ENCODE measurements at places on chromosomes 3 and 15.
A peak's percentile ranks its signal among the peaks of the same experiment; 100 is the strongest.

DNA sequence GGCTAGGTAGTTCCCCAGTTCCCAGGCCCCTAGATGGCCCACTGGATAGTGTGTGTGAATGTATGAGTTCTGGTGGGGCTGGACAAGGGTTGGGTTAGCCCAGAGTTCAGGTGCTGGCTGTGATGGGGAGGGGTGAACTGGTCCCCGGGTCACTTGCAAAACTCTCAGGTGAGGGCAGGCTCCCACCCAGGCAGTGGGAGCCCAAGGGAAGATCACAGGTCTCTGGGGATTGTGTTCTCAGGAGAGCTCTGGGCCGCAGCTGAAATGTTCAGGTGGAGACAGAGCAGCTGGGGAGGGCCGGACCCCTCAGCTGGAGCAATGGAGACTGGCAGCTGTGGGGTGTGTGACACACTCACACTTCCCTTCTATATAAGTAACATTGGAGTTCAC is 12.8 kb upstream of the FAM98B start:
- no peak overlapping the region for H3K27ac ChIP-seq
- H3K36me3 ChIP-seq: no peaks in the 10 kb centered on the region
- no peaks in the 10 kb centered on the region for H3K4me1 ChIP-seq

DNA sequence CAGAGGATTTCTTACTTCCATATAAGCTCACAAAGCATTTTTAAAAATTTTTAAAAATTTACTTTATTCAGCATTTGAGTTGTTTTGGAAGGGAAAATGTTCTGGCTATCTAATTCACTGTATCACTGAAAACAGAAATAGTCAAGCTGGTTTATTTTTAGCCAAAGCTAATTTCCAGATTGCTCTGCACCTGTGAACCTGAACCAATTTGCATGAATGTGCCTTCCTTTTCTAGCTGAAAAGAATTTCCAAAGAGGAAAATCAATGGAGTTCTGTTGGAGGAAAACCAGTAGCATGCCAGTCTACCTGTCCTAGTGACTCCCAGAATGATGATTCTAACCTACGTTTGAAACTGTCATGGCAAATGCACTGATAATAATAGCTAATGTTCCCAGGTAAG is 134.2 kb upstream of the LIPC start:
- H3K36me3 ChIP-seq: no peaks in the 10 kb centered on the region
- H3K27ac ChIP-seq: no peak overlapping the region
- H3K4me1 ChIP-seq: no peaks in the 10 kb centered on the region
- DNase-seq: no peak

GRCh38 chr3:73448761-73449301 is 175.9 kb downstream of the PDZRN3 start:
- H3K27me3 ChIP-seq: no peaks in the 10 kb centered on the region
- H3K27ac ChIP-seq: no peak overlapping the region
- no peaks in the 10 kb centered on the region for H3K36me3 ChIP-seq
- H3K4me1 ChIP-seq: peaks cover 14% of the 10 kb centered on the region
- no peak for DNase-seq

GRCh38 chr3:155970398-155970797 is 99.9 kb downstream of the GMPS start:
- H3K27ac ChIP-seq: no peak overlapping the region
- no peaks in the 10 kb centered on the region for H3K36me3 ChIP-seq
- no peak overlapping the region for H3K4me3 ChIP-seq
- no peaks in the 10 kb centered on the region for H3K4me1 ChIP-seq

- no peaks in the 10 kb centered on the region for H3K36me3 ChIP-seq
- H3K27me3 ChIP-seq: no peaks in the 10 kb centered on the region
- no peak overlapping the region for H3K4me3 ChIP-seq
- no peak overlapping the region for H3K27ac ChIP-seq
- peaks cover 10% of the 10 kb centered on the region for H3K4me1 ChIP-seq
These were observed 130.6 kb downstream of the MBNL1 start for GRCh38 chr3:152399374-152399773.

DNA sequence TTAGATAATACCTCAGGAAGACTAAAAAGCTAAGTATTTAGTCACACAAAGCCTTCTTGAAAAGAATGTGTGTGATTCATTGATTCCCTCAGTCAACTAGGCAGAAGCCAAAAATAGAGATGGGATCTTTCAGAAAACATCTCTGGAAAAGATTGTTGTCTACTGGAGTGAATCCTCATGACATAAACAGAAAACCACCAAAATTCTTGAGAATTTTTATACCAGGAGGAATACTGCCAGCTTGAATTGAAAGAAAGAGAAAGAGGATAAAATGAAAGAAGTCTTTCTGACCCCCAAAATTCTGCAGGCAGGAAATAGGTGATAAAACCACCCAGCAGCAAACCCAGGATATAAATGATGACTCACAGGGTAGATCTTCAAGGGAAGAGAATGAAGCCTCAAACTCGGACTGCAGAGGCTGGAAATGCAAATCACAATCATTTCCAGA is 363.1 kb upstream of the PLSCR5 start:
- H3K27ac ChIP-seq: no peak overlapping the region
- no peaks in the 10 kb centered on the region for H3K27me3 ChIP-seq
- H3K36me3 ChIP-seq: no peaks in the 10 kb centered on the region
- no peak overlapping the region for H3K4me3 ChIP-seq

GRCh38 chr3:194272861-194273742 is 78.0 kb downstream of the CPN2 start:
- H3K4me3 ChIP-seq: no peak overlapping the region
- no peaks in the 10 kb centered on the region for H3K27me3 ChIP-seq
- peaks cover 28% of the 10 kb centered on the region for H3K4me1 ChIP-seq
- peak; percentile 31 for DNase-seq
- H3K27ac ChIP-seq: no peak overlapping the region

DNA sequence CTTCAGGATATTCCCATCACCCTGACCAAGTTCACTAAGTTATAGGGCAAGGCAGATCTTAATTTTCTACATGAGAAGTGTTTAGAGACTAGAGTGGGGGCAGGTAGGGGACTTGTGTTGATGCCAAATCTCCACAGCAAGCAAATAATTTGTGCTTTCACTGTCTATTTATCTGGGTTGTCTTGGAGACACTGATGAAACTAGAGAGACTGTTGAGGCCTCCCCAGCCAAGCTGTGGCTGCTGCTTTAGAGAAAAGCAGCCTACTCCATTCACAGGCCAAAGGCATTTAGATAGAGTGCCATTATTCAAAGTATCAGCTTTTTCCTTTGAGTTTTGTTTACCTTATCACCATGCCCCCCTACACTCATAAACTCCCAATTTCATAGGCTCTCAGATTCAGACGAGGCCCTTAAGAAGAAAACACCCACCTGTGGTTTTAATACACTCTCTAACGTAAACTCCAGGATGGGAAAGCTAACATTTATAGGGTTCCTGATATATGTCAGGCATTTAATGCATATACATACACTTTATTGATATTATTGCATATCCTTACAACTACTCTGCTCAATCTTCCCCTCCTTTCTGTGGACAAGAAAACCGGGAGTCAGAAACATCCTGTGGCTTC is 130.4 kb upstream of the FOXB1 start:
- H3K27me3 ChIP-seq: no peaks in the 10 kb centered on the region
- DNase-seq: no peak
- no peaks in the 10 kb centered on the region for H3K36me3 ChIP-seq
- no peak overlapping the region for H3K4me3 ChIP-seq

GRCh38 chr3:67215690-67216089 is 217.6 kb downstream of the KBTBD8 start:
- H3K4me1 ChIP-seq: no peaks in the 10 kb centered on the region
- no peaks in the 10 kb centered on the region for H3K27me3 ChIP-seq
- DNase-seq: no peak
- H3K27ac ChIP-seq: no peak overlapping the region
- no peak overlapping the region for H3K4me3 ChIP-seq

DNA sequence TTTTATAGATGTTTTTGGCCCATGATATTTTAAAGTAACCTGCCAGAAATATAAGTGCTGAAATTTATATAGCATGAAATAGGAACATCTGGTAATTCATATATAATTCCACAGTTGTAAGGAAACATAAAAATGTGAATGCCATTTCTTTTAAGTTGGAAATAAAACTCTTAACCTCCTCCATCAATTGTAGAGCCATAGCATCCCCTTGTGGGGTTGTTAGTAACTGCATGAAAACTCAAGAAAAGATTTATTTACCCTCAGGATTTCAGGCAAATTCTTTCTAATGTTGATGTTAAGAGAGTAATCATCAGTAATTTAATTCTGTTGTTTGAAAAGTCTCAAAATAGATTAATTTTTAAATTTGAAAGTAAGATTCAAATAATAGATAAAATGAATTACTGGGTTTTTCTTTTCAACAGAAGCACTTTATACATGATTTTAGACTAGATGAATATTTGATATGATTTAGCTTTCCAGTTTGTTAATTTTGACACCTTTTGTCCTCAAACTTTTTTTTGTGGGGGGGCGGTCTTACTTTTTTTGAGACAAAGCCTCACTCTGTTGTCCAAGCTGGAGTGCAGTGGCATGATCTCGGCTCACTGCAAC is 74.7 kb downstream of the RASA2 start:
- no peaks in the 10 kb centered on the region for H3K4me1 ChIP-seq
- no peak overlapping the region for H3K27ac ChIP-seq
- DNase-seq: peak; percentile 38
- H3K36me3 ChIP-seq: no peaks in the 10 kb centered on the region
- no peak overlapping the region for H3K4me3 ChIP-seq

DNA sequence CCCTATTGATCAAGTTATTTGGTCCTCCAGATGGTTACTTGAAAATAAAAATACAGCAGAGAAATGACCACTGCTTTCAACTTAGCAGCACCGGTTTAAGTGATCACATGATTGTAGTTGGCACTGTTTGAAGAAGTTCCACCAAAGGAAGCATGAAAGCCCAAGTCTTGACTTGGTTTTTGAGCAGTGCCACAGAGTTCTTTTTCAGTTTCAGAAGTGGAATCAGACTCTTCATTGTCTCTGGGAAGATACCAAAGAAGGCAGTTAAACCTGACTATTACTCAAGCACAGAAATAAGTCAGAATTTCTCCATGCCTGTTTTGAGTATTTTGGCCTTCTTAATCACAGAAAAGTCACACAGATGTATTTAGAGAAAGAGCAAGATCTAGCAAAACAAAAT is 66.7 kb downstream of the BBX start:
- peaks cover 4% of the 10 kb centered on the region for H3K4me1 ChIP-seq
- H3K27me3 ChIP-seq: no peaks in the 10 kb centered on the region
- no peaks in the 10 kb centered on the region for H3K36me3 ChIP-seq

- no peak overlapping the region for H3K27ac ChIP-seq
- peaks cover 3% of the 10 kb centered on the region for H3K4me1 ChIP-seq
- DNase-seq: no peak
- no peaks in the 10 kb centered on the region for H3K27me3 ChIP-seq
These were observed 3.5 kb downstream of the TBL1XR1 start for GRCh38 chr3:177193688-177194268.

DNA sequence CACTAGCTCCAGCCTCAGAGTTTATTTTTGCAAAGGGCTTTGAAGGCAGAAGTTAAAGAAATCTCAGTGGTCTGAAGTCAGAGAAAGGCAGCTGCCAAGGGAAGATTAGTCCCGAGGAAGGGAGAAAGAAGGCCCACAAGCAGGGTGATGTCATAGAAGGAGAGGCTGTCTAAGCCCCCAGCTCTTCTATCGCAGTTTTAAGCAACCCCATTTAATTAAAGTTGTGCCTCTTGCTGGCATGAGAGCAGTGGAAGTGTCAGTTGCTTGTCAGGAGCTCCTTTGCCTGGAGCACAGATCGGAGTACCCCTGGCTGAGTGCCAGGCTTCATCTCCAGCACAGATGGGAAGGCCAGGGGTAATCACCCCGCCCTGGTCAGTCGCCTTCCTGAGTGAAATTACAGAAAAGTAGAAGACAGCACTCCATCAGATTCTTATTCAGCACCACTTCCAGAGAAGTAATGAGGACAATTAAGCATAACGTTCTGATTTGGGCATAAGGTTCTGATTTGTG is 530.7 kb downstream of the EPHB1 start:
- DNase-seq: no peak
- no peak overlapping the region for H3K4me3 ChIP-seq
- H3K27ac ChIP-seq: no peak overlapping the region
- H3K4me1 ChIP-seq: no peaks in the 10 kb centered on the region

- no peaks in the 10 kb centered on the region for H3K27me3 ChIP-seq
- peaks cover 2% of the 10 kb centered on the region for H3K4me1 ChIP-seq
- H3K4me3 ChIP-seq: no peak overlapping the region
- H3K36me3 ChIP-seq: no peaks in the 10 kb centered on the region
- no peak overlapping the region for H3K27ac ChIP-seq
These were observed 236.6 kb upstream of the CTDSPL start for GRCh38 chr3:37625051-37625450.

GRCh38 chr3:147191795-147192385 is 214.5 kb downstream of the ZIC4 start:
- no peak for DNase-seq
- H3K36me3 ChIP-seq: no peaks in the 10 kb centered on the region
- no peaks in the 10 kb centered on the region for H3K27me3 ChIP-seq

- no peak for DNase-seq
- H3K36me3 ChIP-seq: no peaks in the 10 kb centered on the region
- no peaks in the 10 kb centered on the region for H3K4me1 ChIP-seq
These were observed 36.0 kb downstream of the TSPAN3 start for GRCh38 chr15:77034695-77035489.

DNA sequence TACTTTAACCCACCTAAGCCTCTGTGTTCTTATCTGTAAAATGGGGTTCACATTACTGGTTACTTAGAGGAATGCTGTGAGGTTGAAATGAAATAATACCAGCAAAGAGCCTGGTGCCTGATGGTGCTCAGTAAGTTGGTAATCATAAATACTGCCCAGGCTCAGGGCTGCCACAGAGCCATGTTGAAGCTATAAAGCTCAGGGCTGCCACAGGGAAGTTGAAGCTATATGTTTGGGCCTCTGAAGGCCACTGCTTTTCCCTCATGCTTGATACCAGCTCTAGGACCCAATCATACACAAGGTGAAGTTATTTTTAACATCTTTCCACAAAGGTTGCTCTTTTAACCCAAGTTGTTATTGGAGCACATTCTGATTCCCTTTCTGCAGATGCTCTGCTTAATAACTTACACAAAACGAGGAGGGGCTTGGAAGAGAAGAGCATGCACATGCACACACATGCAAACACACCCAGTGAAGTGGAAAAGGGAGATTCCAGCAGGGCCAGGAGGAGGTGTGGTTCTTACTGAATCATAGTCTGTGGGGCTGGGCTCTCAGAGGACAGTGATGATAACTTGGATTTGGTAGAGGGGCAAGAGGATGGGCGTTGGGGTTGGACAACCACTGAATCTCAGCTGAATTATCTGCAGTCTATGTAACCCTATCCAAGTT is 17.4 kb downstream of the PARP14 start:
- DNase-seq: no peak
- H3K27me3 ChIP-seq: no peaks in the 10 kb centered on the region
- H3K4me1 ChIP-seq: no peaks in the 10 kb centered on the region
- no peak overlapping the region for H3K4me3 ChIP-seq

GRCh38 chr3:135226057-135226456 is 431.0 kb downstream of the EPHB1 start:
- no peaks in the 10 kb centered on the region for H3K36me3 ChIP-seq
- DNase-seq: no peak
- no peaks in the 10 kb centered on the region for H3K4me1 ChIP-seq
- H3K4me3 ChIP-seq: no peak overlapping the region
- H3K27ac ChIP-seq: no peak overlapping the region

GRCh38 chr15:57031605-57032004 is 113.2 kb downstream of the TCF12 start:
- H3K27me3 ChIP-seq: no peaks in the 10 kb centered on the region
- no peak overlapping the region for H3K4me3 ChIP-seq
- H3K36me3 ChIP-seq: no peaks in the 10 kb centered on the region
- DNase-seq: peak; percentile 33
- peak overlapping the region; percentile 46 for H3K27ac ChIP-seq

Measured in ovary (tissue), 10 donors.